COR-L47 (cell line): ENCODE measurements at places on chromosomes 2 and 18.
A peak's percentile ranks its signal among the peaks of the same experiment; 100 is the strongest.

DNA sequence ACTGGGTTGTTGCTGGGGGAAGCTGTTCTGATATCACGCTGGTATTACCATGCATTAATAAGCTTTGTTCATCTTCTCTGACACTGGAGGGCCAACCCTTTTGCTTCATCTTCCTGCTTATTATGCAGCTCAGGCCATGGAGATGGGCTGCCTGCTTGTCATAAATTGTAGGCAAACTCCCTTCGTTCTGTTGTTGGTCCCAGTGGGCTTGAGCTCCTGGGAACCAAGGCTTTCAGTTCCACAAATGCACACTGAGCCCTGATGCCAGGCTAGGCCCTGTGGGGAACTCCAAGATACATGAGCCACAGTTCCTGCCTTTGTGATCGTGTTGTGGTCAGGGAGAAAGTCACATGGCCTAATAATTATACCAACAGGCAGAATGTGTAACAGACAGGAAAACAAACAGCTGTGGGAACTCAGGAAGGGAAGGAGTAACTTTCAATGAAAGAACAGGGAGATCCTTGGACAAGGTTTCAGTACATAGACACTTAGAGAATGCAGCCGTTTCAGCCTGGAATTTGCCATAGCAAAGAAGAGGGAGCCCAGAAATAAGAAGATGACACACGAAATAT is 49.0 kb upstream of the BCL2L11 start:
- peak; percentile 43 for DNase-seq

- no peak for DNase-seq
Measured at GRCh38 chr2:3354986-3355385, 22.6 kb downstream of the EIPR1 start.

DNA sequence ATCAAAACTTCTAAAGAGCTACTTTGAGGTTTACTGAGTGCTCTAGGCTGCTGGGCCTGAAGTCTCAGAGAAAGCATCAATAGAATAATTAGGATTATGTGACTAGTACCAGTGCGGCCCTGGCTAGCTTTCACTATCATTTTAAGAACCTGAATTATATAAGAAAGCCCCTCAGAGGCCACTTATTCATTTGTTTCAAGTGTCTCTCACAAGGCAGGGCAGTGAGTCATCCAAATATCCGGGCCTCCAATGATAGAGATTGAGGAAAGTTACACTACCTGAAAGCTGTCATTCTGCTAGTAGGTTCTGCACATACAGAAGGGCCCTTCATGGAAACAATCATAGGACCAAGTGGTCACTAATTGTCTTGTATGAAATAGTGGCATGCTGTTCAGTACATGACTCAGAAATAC is 193.1 kb downstream of the L3MBTL4 start:
- no peak for DNase-seq

DNA sequence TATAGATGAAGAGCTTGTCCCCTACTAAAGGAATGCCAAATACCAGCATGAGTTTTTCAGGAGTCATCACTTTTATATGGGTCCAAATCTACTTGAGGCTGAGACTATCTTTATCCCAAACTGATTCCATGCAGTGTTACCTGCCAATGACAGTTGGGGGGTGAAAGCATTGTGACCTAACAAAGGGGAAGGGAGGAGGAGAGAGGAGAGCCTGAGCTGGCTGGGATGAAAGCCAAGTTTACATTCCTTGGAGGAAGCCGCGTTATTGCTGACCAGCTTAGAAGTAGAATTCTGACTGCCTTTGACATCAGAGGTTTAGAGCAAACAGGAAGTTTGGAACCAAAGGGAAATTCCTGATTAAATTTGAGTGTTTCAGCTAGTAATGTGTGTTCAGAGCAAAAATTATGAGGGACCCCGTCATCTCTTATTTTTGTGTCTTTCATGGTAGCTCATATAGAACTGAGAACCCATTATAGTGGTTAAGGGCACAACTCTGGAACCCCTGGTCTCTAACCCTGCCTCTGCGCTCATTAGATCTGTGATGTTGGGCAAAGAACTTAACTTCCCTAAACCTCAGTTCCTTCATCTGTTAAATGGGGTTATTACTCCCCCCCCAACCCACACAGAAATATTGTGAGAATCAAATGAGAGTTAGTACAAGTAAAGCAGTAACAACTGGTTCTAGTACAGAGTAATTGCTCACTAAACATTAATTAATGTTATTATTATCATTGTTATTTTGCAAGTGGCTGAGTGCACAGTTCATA is 199.3 kb upstream of the EPAS1 start:
- no peak for DNase-seq

DNA sequence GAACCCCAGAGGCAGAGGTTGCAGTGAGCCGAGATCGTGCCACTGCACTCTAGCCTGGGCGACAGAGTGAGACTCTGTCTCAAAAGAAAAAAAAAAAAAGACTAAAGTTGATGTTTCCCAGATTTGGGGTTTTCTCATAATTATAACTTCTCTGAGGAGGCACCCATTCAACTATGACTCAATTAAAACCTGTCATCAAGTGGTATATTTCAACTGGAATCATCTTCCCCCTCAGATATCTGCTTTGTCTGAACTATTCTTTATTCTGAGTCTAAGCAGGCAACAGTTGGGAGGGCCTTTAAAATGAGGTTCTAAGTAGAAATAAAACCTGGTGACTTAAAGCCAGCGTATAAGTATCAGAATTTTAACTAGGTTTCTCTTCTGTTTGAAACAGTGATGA is 88.5 kb downstream of the PTRHD1 start:
- DNase-seq, result no peak

DNA sequence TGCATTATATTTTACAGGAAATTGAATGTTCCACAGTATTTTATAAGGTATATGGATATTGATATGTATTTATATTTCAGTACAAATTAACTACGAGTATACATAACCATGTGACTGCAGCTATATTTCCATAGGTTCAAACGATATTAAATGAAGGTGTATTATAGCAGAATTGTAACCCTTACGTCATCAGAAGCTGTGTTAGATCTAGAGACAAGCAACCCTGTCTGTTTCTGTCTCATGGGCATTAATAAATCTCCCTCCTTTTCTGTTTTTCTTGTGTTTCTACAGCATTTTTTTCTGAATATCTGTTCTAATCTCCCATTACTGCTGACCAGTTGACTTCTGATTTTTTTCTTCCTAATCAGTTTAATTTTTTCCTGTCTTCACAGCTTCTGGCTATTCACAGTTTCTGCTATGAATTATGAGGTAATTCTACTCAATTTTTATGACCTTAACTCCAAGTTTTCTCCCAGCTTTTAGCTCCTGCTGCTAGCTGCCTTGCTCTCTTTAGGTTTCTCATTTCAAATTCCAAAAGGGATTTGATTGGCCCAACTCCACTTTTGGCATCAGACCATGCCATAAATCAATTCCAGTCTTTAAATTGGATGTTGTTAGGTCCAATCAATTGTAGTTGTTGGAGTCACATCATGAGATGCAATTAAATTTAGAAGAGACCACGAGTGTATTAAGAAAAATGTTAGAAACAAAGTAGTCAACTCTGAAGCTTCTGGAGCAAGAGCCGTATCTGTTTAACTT is 277.5 kb upstream of the ZSWIM2 start:
- no peak for DNase-seq

DNA sequence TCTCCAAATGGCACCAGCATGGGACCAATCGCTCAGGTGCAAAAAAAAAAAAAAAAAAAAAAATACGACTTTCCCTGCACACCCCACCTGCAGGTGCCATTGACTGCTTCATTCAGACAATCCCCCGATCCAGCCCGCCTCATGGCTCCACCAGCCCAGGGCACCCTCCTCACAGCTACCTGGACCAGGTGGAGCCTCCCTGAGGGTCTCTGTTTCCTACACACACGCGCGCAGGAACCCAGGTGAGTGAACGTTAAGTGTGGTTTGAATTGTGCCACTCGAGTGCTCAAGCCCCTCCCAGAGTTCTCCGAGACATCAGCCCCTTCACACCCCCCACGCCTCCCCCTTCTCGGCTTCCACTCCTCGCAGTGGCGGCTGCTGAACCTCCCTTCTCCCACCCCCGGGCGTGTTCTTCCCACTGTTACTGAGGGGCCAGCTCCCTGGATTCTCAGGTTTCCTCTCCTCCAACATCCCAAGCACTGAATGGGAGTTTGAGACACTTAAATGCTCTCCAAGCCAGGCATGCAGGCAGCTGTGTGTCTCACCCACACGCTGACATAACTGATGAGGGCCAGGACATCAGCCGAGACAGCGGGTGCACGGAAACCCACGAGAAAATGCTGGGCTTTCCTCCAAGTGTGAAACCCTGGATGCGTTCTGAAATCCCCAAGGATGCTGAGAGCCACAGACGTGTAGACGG is 88.8 kb upstream of the SNTG2 start:
- no peak for DNase-seq

GRCh38 chr2:117436697-117437096 is 377.8 kb upstream of the DDX18 start:
- no peak for DNase-seq

GRCh38 chr2:2653231-2653630 is 322.2 kb upstream of the MYT1L start:
- DNase-seq, result no peak

GRCh38 chr2:162635706-162636105 is 202.9 kb downstream of the KCNH7 start:
- DNase-seq, result no peak

DNA sequence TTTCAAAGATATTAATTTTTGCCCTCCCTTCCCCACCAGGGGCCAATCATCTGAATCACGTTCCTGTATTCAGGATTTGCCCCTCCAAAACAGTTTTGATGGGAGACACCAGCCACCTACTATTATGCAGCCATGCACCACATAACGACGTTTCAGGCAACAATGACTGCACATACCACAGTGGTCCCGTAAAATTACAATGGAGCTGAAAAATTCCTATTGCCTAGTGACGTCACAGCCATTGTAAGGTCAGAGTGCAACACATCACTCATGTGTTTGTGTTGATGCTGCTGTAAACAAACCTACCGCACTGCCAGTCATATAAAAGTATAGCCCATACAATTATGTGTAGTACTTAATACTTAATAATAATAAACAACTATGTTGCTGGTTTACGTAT is 22.6 kb downstream of the ITM2C start:
- no peak for DNase-seq

- DNase-seq, result no peak
Measured at GRCh38 chr2:188813857-188814256, 160.3 kb upstream of the COL3A1 start.

DNA sequence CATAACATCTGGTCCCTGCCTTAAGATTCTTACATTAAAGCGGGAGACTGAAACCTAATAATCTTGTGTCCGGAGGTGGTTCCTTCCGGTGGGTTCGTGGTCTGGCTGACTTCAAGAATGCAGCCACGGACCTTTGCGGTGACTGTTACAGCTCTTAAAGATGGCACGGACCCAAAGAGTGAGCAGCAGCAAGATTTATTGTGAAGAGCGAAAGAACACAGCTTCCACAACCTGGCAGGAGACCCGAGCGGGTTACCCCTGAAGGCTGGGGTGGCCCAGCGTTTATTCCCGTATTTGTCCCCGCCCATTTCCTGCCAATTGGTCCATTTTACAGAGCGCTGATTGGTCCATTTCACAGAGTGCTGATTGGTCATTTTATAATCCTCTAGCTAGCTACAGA is 122.3 kb upstream of the SIX2 start:
- no peak for DNase-seq

DNA sequence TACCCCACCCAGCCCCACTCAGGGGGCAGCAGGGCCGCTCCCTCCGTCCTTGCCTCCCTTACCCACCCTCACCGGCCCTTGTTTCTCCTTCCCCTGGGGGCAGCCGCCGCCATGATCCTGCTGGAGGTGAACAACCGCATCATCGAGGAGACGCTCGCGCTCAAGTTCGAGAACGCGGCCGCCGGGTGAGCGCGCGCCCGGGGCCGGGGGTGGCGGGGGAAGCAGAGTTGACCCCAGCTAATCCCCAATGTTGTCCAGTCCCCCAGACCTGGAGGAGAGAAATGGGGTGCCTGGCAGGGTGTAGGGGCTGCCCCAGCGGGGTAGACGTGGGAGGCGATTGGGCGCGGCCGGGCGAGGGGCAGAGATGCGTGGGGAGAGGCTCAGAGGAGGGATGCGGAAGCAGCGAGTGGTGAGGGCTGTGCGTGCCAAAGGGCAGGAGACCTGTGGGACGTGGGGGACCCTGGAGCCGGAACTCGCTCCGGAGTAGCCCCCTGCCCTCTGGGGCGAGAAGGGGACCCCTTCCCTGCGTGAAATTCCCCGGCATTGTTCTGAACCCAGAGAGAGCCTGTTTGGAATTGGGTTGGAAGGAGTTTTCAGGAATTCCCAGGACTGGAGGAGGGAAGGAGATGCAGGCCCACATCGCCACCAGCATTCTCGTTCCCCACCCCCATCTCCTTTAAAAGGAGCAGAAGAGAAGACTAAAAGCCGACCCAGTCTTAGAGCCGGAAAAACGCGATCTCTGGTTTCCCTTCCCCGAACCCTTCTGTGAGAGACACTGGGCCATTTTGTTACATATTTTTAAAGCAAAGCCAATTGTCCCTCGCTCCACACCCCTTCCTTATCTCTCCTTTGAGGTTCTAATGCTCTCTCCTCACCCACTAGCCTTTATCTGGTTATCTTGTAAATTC is 625 bp downstream of the ARPC2 start:
- no peak for DNase-seq

DNA sequence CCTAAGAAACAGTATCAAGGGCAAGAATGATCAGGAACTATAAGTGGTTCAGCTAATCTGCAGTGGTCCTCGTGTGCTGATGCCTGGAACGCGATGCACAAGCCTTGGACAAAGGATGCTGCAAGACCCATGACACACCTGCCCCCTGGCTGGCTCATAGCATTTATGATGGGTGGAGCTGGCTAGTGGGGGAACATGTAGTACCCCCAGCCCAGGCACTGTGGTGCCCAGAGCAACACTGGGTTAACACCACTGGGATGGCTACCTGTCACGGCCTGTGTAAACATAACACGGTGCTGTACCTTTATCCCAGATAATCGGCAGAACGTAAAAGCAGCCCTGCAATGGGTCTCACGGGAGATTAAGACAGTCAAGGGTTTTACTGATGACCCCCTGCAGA is 60.3 kb upstream of the PEX13 start:
- DNase-seq, result no peak

- no peak for DNase-seq
Measured at GRCh38 chr2:152710713-152711112, 6.5 kb downstream of the PRPF40A start.

DNA sequence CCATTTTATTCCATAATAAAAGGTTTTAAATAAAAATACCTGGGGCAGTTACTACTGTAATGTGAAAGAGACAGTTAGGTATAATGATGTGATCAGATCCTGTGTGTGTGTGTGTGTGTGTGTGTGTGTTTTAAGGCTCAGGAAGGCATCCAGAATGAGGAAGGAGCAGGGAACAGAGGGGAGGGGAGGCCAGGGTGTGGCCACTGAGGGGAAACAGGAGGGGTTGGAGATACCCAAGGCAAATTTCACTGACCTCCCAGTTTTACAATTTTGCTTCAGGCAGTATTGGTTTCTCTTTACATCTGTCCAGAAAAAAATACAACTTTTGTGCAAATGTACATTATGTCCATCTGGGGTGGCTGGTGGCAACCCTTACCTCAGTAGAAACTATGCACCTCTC is 163.5 kb upstream of the FBXO11 start:
- DNase-seq, result no peak

DNA sequence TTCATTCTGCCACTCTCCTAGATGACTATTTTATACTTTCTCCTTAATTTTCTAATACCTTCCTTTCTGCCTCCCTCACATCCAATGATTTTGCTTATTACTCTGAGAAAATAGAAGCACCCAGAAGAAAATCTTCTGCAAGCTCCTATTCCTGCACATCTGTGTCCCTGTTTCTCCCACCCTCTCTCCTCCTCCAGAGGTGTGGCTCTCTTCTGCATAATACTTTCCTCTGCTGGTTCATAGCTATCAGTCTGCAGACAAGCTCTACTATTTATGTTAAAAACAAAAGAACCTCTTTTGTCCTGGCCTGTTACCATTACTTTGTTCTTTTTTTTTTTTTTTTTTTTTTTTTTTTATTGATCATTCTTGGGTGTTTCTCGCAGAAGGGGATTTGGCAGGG is 34.3 kb downstream of the ACSL3 start:
- no peak for DNase-seq
